Epithelial cell of prostate (primary cell): ENCODE measurements at places on chromosomes 13 and 19.

- DNase-seq, result no peak
Measured at GRCh38 chr13:79997244-79997643, 343.7 kb downstream of the SPRY2 start.

DNA sequence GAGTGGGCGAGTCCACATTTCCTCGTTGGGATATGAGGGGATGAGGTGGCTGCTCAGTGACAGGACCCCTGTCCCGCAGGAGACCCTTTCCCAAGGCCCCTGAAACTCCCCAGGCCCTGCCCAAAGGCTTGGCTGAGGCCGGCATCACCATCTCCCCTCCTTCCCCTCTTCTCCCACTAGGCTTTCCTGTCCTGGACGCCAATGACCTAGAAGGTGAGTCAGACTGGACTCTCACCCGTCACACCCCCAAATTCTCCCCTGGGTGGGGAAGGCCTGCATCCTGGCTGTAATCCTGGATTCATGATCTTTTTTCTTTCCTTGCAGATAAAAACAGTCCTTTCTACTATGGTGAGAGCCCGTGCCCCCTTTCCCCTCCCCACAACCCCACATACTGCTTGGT, 5.3 kb downstream of the FXYD3 start:
- DNase-seq, result no peak

DNA sequence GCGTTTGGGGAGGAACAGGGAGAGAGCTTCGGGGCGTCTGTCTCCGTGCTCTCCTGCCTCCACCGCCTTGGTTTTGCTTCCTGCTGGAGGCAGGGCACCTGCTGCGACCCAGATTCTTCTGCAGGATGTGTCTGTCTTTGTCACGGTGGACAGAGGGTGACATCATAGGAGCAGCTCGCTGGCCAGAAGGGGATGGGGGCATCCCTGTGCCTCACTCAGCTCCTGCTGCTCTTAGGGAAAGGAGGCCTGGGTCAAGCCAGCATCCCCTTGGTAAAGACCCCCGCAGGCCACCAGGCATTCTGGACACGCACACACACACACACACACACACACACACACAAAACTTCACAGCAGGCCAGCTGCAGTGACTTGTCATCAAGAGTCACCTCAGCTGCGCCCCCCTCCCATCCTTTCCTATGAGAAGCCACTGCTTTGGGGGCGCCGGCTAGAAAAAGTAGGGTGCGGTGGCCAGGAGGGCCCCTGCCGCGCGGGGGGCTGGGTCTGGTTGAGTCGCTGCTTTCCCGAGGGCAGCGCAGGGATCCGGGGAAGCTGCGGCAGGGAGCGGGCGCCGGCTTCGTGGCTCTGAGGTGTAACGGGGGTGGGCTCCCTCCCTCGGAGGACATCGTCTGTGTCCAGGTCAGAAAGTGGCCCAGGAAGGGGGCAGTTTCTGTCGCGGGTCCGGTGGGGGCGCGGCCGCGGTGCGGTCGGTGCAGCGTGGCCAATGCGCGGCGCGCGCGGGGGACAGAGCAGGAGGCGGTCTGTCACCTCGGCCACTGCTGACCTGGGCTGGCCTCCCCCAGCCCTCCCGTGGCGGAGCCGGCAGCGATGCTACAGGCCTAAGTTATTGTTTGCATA, 15.8 kb upstream of the NPAS1 start:
- no peak for DNase-seq

GRCh38 chr19:38183251-38183897, 40.6 kb downstream of the DPF1 start:
- no peak for DNase-seq

DNA sequence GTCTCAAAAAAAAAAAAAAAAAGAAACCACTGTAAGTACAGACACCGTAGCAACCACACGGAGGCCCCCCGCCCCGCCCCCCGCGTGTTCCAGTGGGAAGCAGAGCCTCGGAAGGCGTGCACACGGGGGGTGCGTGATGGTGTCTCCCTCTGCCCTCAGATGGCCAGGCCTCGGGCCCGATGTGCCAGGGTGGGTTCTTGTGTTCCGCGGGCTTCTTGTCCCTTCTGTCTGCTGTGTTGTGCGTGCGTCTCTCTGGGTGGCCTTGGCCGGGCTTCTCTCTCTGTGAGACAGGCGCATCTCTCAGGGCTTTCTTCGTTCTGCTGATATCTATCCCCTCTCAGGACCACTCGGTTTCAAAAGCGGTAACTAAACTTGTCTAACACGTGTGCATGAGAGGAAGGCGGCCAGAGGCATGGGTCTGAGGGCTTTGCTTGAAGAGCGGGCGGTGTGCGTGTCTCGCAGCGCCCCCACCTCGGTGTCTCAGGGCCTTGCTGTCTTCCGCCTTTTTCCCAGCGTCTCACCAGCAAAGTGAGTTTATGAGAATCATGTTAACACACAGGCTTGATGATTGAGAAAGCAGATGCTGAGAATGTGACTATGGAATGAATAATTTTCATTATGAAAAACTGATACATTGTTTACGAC, 12.6 kb downstream of the ATP11A start:
- DNase-seq, result no peak

- no peak for DNase-seq
Measured at GRCh38 chr13:52936806-52937205, 88.4 kb upstream of the PCDH8 start.

GRCh38 chr13:30824651-30825050, 81.4 kb upstream of the MEDAG start:
- no peak for DNase-seq

GRCh38 chr19:30386551-30387143, 14.5 kb downstream of the ZNF536 start:
- no peak for DNase-seq

- no peak for DNase-seq
Measured at GRCh38 chr19:15191982-15192381, 8.8 kb downstream of the NOTCH3 start.

DNA sequence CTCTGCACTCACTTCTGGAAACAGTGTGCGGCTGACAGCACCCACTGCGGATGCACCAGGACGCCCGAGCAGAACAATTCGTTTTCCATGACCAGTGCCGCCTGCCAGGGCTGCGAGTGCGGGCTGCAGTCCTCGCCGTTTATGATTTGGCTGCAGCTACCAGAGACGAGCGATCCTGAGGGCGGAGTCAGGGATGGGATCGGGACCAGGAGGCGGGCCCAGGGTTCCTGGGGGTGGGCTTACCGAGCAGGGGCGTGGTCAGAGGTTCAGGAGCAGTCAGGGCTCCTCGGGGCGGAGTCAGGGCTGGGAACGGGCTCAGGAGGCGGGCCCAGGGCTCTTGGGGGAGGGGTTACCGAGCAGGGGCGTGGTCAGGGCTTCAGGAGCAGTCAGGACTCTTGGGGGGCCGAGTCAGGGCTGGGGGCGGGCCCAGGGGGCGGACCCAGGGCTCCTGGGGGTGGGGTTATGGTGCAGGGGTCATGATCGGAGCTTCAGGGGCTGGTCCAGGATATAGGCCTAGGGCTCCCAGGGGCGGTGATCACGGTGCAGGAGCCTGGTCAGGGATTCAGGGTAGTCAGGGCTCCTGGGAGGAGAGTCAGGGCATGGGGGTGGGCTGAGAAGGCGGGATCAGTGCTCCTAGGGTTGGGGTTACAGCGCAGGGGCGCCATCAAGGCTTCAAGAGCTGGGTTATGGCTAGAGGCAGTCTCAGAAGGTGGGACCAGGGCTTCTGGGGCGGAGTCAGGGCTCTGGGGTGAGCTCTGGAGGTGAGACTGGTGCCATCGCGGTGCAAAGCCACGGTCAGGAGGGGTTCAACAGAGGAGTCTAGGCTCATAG, 1.7 kb downstream of the KLK4 start:
- DNase-seq, result no peak

- DNase-seq, result no peak
Measured at GRCh38 chr19:31285744-31286143, 63.5 kb downstream of the TSHZ3 start.

DNA sequence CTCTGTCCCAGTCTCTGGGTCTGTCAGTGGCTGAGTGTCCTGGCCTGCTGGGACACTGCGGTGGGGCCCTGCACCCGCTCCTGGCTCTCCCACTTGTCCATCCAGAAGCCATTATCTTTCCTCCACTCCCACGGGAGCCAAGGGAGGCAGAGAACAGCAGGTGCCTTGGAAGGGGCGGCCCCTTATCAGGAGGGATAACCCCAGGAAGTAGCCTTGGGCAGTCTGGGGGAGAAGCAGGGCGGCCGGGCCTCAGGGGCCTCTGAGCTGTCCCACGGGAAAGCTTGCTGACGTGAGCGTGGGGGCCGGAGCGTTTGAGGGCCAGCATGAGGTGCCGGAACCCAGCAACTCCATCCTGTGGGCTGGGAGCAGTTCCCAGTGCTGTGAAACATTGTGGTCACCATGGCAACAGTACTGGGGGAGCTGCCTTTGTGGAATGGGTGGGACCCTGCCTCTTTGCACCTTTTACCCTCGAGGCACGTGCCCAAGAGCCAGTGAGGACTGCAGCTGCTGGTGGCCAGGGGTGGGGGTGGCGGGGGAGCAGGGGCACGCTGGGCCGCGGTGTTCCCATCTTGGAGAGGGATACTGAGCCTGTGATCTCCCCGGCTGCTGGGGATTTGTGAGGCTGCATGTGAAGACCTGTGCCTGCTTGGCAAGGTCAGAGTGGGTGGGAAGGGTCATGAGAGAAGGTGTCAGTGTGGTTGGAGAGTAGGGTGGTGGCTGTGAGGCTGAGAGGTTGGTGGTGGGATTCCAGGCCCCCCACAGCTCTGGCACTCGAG, 20.9 kb downstream of the KLHL26 start:
- no peak for DNase-seq

DNA sequence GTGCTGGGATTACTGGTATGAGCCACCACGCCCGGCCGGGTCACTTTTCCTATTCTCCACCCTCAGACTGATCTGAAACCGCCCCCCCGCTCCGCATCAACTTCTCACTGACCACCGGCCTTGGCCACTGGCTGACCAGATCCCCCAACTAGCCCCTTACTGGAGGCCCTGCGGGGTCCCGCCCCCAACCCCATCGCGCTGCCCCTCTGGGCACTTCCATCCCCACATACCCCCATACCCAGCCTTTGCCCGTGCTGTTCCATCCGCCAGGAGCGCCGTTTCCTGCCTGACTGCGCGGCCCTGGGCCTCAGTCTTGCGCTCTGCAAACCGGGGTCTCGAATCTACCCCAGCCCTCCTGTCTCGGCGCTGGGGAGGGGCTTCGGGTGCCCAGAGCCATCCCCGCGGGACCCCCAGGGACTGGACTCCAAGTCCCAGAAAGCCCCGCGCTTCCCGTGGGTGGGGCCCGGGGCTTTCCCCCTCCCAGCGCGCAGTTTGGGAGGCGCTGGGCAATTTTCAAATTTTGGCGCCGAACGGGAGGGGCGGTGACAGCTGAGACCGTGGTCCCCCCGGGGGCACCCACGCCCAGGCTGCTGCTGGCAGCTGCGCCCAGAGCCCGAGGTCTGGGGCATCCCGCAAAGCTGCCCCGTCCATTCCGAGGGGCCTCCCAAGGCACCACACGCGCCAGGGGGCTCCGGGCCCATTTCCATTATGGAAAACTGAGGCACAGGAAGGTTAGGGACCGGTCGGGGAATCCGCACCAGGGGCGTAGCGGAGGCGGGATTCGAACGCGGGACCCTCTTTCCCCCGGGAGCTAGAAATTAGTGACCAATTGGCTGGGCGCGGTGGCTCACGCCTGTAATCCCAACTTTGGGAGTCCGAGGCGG, 5.2 kb upstream of the LMNB2 start:
- no peak for DNase-seq

DNA sequence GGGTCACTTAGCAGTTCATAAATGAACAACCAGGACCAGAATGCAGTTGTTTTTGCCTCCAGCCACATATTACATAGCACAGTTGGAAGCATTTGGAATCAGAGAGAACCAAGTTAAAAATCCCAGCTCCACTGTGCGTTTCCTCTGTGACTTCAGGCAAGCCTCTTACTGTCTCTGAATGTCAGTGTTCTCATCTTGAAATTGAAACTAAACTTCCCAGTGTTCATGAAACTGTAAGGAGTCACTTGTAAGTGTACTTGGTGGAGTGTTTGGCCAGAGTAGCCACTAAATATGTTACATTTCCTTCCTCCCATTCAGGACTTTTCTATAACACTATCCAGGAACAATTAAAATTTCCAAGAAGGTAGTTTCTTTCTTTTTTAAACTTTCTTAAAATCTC, 276.8 kb downstream of the KCNRG start:
- no peak for DNase-seq

DNA sequence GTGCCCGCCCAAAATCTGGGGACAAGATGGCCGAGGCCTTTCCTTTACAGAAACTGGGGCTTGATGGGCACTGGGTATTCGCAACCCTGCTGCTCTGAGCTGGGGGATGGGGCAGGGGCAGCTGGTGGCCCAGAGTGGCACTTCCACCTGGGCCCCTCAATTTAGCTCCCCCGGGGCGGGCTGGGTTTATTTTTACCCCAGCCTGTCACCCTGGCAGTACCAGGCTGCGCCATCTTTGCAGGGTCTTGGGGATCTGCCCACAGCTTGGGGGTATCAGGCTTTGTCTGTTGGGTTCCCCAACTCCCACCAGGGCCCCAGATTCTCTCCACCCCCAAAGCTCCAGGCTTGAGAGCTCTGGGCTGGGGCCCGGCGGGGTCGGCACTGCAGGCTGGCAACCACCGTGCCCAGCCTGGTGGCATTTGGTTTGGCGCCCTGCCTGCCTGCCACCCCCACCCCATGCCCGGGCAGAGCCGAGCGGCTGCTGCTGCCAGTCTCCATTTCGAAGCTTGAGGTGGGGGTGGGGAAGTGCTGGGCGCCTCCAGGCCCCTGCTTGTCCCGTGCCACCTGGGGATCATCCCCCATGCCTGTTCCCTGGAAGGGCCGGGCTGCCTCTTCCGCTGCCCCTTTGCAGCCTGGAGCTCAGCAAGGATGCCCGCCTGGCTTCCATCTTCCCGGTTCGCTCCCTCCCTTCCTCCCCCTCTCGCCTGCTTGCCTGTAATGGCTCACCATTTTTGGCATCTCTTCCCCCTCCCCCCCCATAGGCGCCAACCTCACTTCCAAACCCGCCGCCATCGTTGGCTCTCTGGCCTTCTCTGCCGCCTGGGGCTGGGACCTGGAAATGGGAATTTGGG, 11.4 kb downstream of the NFIX start:
- no peak for DNase-seq

- DNase-seq, result no peak
Measured at GRCh38 chr13:46717856-46718255, 79.1 kb downstream of the ESD start.

- DNase-seq, result no peak
Measured at GRCh38 chr19:28556371-28556770, 656.6 kb downstream of the UQCRFS1 start.

DNA sequence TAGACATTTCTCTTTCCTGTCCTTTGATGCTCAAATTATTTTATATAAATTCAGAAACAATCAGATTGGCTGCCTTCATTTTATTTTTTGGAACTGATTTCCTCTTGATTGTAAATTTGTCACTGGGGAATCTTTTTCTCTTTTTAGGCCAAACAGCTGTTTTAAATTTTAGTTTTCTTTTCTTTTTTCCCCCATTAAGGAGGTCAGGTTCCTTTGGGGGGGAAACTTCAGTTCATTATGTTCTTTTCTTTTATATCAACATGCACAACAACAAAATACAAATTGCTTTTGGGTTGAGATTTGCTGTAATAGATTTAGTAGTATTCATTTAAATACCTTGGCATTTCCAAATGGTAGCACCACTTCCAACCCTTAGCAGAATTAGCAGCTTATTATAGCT, 264.8 kb upstream of the SPRY2 start:
- no peak for DNase-seq

- no peak for DNase-seq
Measured at GRCh38 chr13:44618326-44618725, 42.2 kb upstream of the TSC22D1 start.

- no peak for DNase-seq
Measured at GRCh38 chr19:52923778-52924593, 758 bp upstream of the ZNF888 start.
